ENCODE measurements at places on chromosomes 12 and 14.

DNA sequence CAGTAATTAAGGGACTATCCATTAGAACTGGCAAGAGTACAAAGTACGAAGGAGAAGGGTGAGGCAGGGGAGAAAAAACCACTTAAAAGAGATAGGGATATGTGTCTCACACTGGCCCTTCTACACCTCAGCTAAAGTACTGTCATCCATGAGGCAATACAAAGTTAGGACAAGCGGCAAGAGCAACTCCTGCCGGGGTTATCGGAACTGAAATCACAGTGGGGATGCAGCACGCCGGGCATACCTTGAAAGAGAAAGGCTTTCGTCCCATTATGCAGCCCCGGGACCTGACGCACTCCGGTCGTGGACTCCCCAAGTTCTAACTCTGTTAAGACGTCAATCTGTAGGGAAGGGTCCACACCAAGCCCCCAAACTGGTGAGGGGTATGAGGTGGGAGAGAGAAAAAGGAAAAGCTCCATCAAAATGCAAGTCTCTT is 1.1 kb downstream of the NELL2 start:
- peak; percentile 81 for DNase-seq

GRCh38 chr14:102831163-102831804 is 54.0 kb downstream of the TRAF3 start:
- DNase-seq: no peak

- no peak for DNase-seq
Observed at GRCh38 chr12:47272412-47273190, 192.8 kb upstream of the AMIGO2 start.

DNA sequence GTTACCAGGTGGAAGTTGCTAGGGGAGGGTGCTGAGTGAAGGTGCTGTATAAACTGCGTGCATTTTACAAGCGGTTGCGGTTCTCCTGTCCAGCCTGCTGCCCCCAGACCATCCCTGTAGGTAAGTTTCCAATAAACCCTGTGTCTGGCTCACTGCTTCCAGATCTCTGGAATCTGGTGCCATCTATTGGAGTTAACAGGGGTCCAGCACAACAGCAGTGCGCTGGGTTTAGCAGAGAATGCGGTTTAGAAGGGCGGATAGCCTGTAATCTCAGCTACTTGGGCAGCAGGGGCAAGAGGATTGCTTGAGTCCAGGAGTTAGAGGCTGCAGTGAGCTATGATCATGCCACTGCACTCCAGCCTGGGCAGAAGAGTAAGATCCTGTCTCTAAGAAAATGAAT is 4.9 kb downstream of the AACS start:
- no peak for DNase-seq

DNA sequence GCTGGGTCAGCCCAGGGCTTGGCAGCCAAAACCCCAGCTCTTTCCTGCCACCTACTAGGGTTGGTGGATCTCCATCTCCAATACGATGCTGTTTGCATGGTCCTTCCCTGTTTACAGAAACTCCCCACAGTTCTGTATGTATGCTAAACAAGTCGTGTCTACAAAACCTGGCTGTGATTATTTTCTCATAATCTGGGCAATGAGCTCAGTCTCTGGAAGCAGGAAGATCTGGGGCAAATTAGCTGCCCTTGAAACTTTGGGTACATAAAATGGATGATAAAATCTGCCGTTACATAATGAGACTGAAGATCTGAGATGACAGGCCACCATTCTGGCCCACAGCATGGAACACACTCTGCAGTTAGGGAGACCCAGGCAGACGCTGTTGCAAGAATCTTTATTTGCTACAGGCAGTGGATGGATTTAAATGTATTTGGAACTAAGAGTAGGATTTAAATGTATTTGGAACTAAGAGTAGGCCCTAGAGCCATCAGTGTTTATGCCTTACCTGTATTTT is 31.7 kb downstream of the ACADS start:
- no peak for DNase-seq

DNA sequence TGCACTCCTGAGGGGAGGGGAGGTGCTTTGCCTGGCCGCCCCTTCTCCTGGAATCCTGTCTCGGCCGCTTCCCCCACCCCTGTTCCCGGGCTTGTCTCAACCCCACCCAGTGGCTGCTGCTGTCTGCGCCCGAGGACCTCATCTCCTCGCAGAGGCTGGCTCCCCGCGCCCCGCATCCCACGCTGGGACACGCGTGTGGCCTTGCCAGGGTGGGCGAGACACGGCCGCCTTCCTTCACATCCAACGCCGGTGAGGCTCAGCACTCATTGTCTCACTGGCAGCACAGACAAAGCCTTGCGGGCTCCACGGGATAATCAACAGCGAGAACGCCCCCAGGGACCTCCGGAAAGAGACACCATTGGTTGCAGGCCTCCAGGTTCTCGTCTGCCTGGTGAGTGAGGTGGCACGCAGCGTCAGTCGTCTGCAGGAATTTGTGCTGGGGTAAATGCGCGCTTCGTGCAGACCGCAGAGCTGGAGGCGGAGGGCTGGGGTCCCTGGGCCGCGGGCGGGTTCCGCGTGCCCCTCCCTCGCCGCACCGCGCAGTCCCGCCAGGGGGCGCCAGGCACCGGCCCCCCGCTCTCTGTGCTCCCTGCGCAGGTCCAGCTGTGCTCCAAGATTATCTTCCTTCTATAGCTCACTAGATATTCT is 26.8 kb downstream of the CCDC177 start:
- peak; percentile 79 for DNase-seq

- no peak for DNase-seq
Observed at GRCh38 chr14:30648471-30648870, 26.4 kb downstream of the SCFD1 start.

- no peak for DNase-seq
Observed at GRCh38 chr12:71426300-71427047, 13.1 kb upstream of the LGR5 start.

- peak; percentile 66 for DNase-seq
Observed at GRCh38 chr12:49043856-49044258, 16.7 kb downstream of the KMT2D start.

GRCh38 chr12:2222691-2223090 is 169.9 kb downstream of the CACNA1C start:
- DNase-seq: no peak

GRCh38 chr12:2588345-2588744 is 206.4 kb upstream of the FKBP4 start:
- no peak for DNase-seq

DNA sequence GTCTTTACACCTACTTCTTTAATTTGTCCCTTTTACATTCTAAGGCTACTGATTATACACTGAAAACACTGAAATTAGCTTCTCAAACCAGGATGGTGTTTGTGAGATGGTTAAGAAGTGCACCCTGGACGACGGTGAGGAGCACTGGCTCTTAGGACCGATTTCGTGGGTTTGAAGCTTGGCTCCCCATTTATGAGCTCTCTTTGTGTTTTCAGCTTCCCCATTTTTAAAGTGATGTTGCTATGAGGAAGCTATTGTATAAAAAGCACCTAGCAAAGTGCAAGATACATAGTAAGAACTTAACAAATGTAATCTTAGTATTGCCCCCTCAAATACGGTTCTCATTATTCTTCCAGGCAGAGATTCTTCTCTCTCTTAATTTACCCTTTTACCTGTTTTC is 4.7 kb downstream of the NFYB start:
- no peak for DNase-seq

DNA sequence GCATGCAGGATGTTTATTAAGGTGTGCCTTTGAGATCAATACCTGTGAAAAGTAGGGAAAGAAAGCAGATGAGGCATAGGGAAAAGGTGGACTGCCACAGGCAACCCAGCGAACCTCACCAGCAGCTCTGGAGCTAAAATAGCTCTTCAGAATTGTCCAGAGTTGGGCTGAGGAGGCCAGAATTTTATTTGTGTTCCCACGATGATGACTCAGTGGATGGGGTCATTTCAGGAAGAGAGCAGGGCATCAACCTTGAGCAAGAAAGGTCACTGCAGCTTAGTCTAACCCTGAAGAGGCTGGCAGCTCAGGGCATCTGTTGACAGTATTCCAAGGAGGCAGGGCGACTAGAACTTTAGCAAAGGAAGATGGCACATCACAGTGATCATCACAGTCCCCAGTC is 696.1 kb downstream of the DIO2 start:
- no peak for DNase-seq

DNA sequence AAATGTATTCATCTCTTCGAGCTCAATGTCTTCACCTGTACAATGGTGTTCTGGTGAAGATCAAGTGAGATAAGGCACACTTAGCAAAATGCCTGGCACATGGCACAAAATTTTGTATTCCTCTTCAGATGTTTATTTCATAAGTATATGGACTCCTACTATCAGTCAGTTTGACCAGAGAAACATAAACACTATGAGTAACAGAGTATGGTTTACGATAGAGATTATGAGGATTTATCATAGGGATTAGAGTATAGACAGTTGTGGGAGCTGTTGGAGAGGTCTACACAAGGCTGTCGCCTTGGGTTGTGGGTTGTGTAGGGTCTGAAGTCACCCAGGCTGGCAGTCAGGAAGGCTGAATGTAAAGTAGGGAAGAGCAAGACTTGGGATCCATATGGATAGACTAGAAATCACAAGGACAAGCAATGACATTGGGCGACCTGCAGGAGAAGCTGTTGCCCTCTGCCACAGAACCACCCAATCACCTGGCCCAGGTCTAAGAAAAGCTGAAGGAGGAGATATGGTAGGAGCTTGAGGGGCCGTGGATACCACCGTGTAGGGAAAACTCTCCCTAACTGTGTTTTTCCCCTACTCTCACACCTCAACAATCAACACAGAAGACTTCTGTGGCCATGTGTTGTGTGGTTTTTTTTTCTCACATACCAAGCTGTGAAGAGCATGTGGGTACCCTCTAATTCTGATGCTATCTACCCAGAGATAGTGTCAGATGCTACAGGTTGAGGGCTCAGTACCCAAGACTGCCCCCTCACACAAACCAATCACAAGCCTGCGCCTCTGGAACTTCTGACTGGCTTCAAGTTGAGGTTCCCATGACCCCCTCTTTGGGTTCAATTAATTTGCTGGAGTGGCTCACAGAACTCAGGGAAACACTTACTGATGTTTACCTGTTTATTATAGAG is 27.2 kb upstream of the RESF1 start:
- no peak for DNase-seq

DNA sequence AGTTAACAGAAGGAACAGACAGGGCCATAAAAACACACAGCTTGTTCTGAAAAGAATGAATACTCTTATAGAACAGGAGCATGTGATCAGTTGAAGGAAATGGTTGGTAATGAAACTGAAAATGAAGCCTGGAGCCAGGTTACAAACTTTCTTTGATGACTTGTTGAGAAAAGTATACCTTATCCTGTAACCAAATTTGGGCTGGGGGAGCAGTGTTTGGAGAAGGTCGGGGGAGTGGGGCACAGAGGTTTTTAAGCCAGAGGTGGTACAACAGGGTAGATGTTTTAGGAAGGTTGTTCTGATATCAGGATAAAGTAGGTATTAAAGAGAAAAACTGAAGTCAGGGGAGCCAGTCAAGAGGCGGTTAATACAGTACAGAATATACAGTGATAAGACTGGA is 8.2 kb downstream of the GOLT1B start:
- no peak for DNase-seq

DNA sequence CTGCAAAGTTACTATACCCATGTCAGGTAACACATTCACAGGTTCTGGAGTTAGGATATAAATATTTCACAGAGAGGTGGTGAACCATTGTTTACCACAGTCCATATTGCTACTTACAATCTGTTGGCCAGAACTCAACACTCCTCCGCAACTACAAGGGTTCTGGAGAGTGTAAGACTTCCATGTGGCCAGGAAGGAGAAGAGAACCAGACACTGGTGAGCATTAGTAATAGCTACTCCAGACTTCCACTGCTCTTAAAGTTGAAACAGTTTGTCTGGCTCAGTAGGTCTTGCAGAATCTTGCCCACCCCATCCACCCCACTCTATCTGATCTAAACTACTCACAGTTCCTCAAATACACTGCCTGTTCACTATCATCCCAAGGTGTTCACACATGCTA is 369.6 kb downstream of the DUSP6 start:
- DNase-seq: no peak

DNA sequence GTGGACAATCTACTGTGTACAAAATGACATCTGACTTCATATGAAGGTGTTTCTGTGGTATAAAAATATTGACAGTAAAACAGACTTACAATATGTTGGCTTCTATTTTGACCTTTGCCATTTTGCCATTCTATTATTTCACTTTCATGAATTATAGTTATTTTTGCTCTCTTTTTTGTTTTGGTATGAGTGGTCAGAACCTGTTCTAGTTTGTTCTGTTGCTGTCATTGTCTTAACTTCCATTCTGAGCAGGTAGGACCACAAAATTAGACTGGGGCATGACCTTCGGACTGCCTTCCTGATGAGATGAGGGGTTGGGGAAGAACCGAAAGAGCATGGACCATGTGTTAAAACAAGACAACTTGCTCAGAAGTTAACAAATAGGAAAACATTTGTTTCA is 36.5 kb upstream of the IFNG-AS1 start:
- DNase-seq: no peak

DNA sequence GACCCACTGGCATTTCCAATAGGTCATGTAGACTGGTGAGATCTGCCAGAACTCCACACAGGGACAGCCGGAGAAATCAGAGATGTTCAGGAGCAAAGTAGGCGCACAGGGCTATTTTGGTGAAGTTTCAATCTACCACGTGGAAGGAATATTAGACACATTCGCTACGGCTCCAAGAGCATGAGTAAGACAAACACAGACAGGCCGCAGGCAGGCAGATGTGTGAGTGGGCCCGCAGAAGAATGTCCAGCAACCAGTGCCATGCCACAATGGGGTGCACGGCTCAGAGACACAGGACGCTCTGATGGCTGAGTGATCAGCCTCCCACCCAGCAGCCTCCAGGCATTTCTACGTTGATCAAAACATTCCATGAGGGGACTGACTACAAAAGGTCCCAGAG is 10.4 kb downstream of the SLC15A4 start:
- no peak for DNase-seq

DNA sequence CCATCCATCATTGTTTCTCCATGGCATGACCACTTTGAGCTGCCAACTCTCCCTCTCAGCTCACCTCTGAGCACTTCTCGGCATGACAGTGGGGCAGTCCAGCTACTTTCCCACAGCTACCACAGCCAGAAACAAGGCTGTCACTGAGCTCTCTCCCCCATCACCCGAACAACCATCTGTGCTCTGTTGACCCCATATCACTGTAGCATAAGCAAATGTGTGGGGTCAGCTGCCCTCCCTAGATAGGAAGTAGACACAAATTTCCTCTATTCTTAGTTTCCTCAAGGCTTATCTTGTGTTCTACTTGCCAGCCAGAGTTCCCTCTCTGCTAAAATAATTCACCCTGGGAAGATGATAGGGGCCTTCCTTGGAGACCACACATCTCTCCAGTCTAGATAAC is 82.6 kb upstream of the FUT8 start:
- DNase-seq: no peak

- DNase-seq: no peak
Observed at GRCh38 chr14:34049790-34050189, 98.9 kb upstream of the EGLN3 start.

DNA sequence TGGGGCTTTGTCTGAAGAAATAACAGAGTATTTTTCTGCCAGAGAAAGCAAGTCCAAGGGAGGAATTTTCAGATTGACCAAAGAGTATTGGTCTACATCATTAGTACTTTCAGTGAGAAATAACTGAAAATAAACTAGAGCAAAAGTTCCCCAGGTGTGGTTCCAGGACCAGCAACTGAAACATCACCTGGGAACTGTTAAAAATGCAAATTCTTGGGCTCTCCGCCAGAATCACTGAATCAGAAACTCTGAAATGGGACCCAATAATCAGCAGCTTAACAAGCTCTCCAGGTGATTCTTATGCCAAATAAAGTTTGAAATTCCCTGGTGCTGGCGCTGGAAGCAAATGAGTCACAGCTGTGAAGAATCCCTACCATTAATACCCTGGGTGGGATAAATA is 52.1 kb downstream of the EIF2S3B start:
- no peak for DNase-seq

Data from NCI-H69 (cell line).